ENCODE measurements at places on chromosomes 7 and 10. TPM values are rescaled to one million over a fixed set of nuclear protein-coding genes. Genes with fewer than 3 reads are reported as not detected.

GRCh38 chr7:33040803-33041516 lies 21.6 kb downstream of the NT5C3A start:
- peak; percentile 76 for DNase-seq

DNA sequence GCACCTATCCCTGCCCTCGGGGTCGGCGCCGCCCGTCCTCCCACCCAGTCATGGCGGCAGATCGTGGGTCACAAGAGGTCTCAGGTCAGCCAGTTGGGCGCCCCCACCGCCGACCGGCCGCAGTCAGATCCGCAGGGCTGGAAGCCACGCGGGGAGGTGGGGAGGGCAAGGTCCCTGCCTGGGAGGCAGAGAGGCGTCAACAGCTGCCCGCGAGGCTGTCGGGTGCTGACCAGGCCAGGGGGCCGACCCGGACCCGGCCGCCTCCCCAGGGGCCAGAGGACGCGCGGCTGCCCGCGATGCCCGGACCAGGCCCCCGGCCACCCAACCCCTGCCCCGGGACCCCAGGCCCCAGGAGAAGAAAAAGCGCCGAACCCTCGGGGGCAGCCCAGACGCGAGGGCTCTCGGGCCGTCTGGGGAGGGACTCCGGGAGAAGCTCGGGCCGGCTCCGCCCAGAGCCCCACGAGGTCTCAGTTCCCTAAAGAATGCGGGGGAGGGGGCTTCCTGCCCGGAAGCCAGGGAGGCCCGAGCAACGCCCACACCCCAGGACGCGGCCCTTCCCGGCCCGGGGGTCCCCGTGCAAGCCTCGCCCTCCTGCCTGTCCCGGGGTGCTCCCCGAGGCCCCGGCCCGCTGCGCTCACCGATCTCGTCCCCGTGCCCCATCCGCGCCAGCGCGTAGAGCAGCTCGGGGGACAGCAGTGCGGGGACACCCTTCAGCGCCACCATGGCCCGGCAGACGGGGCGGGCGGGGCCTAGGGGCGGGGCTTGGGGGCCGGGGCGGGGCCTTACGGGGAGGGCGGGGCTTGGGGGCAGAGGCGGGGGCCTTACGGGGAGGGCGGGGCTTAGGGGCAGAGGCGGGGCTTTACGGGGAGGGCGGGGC lies at the start of gene FUOM:
FUOM (minus strand) TSS at position 735 of the 877 bp plus-strand sequence; CDS start at position 723, 12 bp downstream.
- DNase-seq = peak; percentile 66

DNA sequence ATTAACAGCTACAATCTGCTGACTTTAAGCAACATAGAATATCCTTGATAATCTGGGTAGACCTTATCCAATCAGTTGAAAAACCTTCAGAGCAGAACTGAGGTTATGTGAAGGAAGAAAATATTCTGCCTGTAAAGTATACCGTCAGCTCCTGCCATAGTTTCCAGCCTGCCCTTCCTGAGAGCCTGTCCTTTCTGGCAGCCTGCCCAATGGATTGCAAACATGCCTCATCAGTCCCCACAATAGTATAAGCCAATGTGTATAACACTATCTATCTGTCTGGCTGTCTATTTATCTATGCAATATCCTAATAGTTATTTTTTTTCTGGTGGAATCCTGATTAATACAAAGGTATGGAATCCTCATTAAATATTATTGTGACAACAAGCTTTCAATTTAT lies 489.2 kb upstream of the KCND2 start:
- DNase-seq = no peak

DNA sequence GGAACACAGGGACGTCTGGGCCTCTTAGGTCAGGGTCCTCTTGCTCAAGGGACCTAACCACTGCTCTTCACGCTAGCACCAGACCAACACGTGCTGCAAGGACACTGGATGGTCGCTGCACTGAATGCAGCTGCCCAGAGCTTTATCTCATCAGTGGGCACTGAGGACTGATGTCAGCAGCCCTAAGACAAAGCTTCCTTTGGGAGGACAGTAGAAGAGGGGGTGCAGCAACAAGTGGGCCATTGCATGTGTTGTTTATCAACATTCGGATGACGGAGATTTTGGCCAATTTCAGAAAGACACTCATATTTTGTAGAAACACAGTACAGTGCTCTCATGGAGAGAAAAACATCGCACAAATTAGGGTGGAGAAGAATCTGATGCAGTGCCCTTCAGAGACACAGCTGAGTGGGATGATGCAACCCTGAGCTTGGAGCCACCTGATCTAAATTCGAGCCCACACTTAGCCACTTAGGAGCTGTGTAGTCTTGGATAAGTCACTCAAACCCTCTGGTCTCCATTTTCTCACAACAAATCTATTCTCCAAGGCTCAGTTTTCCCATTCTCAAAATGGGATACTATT lies 1.7 kb downstream of the OPALIN start:
- no peak for DNase-seq

The C7orf33 gene
- total RNA-seq = not detected
